ENCODE measurements at places on chromosomes 16 and 17.

DNA sequence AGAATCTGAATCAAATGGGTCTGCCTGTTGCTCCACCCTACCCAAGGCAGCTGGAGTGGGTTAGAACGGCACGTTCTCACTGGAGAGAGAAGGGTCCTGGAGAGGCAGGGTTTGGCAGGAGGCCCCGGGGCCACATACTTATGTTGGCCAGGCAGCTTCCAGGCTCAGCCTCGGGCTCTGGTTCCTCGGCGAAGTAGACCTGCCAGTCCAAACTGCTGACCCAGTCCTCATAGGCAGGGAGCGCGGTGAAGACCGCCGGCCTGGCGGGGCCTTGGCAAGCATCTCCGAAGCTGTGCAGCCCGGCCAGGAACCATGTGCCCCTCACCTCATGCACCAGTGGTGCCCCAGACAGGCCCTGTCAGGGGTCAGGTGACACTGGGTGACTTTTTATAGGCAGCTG, 4.8 kb downstream of the PRSS53 start:
- no peak for DNase-seq

GRCh38 chr16:69827524-69827923, 65.4 kb downstream of the WWP2 start:
- DNase-seq, result no peak

DNA sequence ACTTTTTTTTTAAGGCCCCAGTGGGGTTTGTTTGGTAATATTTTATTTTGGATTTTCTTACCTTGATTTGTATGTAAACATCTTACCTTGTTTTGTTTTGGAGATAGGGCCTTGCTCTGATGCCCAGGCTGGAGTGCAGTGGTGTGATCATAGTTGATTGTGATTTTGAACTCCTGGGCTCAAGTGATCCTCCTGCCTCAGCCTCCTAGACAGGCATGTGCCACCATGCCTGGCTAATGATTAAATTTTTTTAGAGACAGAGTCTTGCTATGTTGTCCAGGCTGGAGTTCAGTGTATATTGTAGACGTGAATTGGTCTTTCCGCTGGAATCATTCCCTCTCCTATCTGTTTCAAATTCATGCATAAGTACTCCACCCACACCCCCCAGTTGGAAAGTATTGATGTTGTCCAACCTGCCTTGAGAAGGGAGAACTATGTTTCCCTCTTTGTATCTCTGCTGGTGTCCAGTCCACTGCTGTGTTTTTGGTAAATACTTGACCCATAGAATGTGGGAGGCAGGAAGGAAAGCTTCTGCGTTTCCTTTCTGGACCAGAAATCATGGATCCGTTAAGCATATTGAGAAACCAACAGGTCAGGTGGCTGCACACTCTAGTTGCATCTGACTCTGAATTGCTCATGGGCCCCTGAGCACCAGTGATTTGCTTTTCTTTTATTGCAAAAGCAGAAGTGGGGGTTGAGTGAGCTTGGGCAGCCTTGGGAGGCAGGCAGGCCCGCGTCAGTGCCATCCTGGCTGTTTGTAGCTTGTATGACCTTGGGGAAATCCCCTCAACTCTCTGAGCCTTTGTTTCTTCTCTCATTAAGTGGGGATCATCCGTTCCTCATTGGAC, 25.0 kb downstream of the RMI2 start:
- no peak for DNase-seq

DNA sequence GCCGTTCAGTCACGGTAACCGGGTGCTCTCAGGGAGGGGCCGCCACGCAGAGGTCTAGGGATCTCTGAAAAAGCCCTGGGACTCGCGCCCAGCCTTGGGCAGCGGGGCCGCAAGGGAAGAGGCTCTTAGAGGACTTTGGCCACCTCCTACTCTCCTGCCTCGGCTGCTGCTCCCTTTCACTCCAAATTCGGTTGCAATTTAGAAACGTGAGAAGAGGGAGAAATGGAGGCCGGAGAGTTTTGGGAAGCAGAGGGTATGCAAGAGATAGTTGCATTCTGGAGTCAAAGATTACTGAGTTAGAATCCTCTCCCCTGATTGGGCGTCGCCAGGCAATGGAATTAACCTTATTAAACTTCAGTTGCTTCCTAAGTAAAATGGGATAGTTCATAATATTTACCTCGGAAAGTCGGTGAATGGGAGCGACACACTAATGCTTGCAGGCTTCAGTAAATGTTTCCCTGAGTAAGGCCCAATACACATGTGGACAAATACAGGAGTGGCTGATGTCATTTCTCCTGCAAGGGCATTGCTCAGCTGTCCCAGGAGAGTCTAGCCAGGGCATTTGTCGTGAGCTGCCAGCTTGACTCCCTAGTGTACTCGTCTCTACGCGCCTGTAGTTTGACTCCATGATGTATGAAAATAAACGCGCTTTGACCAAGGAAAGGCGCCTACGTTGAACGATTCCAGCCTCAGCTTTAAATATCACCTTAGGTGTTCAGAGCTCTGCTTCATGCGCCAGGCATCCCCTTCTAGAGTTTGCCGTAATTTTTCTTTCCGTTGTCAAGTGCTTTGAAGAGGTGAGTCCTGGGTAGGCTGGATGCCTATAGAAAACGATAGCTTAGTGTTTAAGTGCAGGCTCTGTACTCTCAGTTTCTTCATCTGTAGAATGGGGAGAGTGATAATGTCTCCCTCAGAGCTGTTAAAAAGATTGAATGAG, 667 bp downstream of the OGFOD1 start:
- DNase-seq, result no peak

GRCh38 chr17:64190472-64190871, 60.5 kb upstream of the ERN1 start:
- DNase-seq, result no peak

DNA sequence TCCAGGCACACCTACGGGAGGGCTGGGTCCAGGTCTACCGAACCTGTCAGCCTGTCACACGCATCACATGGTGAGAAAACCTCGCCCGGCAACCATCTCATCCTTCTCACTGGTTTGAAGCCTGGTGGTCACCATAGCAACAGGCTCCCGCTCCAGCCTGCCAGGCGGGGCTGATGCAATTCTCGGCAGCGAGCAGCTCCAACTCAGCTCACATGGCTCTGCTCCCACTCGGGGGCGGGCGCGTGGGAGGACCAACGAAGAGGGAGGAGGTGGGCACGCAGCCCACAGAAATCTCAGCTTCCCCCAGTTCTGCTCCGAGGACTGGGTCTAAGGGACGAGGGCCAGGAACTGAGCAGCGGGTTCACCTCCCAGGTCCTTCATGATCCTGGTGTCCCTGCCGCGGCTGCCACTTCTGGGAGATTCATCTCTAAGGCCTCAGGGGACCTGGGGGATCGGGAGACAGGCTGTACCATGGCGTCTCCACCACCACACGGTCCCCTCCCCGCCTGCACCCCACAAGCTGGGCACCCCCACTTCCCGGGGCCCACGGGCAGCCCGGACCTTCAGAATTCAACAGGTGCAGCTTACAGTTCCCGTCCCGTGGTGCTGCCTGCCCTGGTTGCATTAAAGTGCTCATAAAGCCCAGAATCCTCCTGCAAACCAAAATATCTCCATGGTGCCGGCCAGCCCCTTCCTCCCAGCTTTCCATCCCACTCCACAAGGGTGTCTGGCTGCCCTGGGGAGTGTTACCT, 25.8 kb downstream of the ABR start:
- peak; percentile 58 for DNase-seq

DNA sequence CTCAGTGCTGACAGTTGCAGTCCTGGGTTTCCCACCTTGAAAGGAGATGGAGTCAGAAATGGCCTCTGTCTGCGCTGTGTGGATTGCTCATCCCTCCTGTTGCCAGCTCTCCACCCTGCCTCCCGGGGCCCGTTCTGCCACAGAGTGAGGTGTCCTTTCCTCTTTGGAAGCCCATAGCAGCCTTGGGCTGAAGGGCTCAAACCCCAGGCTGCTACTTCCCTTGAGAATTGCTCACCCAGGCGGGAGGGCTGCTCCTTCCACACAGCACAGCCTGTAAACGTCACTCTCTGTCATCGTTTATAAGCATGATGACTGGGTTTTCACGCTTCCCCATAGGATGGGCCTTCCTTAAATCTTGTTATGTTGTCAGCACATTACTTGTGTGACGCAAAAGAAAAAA, 62.7 kb downstream of the FOXK2 start:
- DNase-seq, result no peak

- DNase-seq, result no peak
Measured at GRCh38 chr17:45965812-45966211, 33.2 kb upstream of the STH start.

DNA sequence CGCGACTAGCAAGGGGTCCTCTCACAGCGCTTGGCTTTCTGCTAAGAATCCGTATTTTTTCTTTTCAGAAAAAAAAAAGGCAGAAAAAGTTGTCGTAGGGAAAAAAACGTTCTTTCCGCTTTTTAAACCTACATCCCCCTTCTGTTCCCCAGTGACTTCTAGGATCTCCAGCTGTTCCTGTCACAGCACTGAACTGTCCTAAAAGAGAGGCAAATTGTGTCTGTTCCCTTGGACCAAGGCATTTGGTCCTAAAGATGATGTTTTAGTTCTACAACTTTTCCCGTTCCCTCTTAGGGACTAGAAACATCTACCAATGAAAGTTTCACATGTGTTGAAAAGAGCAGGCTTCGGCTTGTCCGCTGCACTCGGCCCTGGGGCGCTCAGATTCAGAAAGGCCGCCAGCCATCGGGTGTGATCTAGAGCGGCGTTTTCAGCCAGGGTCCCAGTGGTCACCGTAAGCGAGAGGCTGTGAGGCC, 100.7 kb upstream of the CHMP6 start:
- DNase-seq, result no peak

GRCh38 chr17:37432671-37433070, 26.0 kb downstream of the TADA2A start:
- DNase-seq, result no peak

DNA sequence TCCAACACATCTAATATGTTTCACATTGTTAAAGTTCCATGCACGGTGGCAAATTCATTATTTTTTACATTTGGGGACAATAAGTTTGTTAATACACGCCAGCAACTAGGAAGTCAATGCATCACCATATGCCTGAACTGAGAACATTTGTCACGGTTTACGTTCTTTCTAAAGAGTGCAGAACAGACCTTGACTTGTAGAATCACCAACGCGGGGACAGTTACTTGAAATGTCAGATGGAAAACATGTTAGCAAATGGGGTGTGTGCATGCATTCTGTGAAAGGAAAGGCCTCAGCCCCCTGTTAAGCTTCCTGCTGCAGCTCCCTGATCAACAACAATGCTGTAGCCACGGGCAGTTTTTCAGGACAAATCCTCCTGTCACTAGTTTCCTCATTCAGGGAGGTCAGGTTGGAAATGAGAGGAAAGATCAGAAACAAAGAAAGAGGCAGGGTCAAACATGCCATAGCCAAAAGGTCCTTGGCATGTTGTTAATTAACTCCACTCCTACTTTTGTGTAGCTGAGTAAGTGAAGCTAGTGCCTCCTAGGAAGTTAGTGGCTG, 18.4 kb downstream of the SMIM36 start:
- DNase-seq, result no peak

GRCh38 chr16:11801481-11802021, 4.5 kb upstream of the ZC3H7A start:
- DNase-seq, result no peak

- DNase-seq, result no peak
Measured at GRCh38 chr17:20116683-20117309, 107.6 kb downstream of the SPECC1 start.

DNA sequence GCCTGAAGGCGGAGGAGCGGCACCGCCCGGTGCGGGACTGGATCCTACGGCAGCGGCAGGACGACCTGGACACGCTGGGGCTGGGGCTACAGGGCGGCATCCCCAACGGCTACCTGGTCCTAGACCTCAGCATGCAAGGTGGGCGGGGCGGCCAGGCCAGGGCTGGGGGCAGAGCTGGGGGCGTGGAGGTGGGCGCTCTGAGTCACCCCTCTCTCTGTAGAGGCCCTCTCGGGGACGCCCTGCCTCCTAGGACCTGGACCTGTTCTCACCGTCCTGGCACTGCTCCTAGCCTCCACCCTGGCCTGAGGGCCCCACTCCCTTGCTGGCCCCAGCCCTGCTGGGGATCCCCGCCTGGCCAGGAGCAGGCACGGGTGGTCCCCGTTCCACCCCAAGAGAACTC, 7.9 kb downstream of the MSLN start:
- DNase-seq, result no peak

- no peak for DNase-seq
Measured at GRCh38 chr16:85861095-85861825, 37.7 kb upstream of the IRF8 start.

- DNase-seq, result no peak
Measured at GRCh38 chr17:63653050-63653449, 30.8 kb downstream of the MAP3K3 start.

DNA sequence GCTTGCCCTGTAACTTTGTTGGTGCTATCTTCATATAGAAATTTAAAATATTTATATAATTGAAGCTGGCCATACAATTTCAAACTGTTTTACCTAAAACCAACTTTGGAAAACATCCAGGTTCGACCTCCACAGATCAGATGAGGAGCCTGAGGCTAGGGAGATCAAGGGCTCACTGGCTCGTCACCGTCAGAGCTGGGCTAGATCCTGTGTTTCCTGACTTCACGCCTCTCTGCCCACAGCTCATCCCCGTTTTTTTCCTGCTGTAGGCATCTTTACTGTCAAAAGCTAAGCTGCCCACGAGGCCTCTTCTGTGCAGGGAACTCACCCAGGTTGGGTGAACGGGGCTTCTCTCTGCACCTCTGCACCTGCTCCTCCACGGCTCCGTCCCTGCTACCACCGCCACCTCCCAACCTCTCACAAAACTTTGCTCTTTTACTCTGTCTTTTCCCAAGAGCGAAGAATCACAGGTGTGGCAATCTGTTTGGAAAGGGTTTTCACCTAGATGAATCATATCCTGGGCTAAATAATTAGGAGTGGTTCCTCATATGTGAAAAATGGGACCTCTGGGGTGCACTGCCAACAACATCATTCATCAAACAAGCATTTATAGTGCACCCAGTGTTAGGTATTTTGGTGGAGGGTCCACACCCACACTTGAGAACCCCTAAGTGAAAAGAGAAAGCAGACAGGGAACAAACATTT, 24.8 kb upstream of the KDM6B start:
- DNase-seq, result no peak

- no peak for DNase-seq
Measured at GRCh38 chr17:76376318-76377133, 7.9 kb upstream of the SPHK1 start.

DNA sequence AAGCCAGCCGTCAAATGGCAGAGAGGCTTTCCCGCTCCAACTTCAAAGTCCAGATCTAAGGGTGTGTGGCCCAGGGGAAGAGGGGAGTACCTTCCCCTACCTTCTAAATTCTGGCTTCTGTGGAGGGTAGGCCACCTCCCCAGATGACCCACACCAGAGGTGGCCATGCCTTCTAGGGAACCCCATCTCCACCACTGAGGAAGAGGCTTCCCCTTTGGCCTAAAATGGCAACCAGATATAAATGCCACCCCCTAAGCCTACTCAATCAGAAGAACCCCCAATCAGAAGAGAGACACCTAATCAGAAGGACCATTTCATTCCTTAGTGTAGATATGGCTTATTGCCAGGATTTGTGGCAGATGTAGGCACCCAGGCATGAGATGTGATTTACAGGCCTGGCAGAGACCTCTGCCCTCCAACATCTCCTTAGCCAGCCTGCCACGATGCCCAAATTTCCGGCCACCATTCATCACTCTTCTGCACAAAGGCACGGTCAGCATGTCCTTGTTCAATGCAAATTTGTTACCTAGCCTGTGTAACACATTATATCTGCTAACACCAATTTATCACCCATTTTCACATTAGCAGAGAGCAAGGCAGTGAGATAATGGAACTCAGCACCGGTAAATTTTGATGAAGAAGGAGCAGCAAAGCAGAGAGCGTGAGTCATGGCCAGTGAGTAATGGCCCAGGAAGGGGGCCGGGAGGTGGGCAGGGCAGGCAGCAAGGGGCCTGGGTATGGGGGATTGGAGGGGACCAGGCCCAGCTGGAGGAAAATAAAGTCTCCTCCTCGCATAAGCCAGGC, 1.2 kb upstream of the MGAT5B start:
- no peak for DNase-seq

Measured in fibroblast of skin of left biceps (primary cell).